ENCODE measurements at places on chromosomes 1 and 21.

DNA sequence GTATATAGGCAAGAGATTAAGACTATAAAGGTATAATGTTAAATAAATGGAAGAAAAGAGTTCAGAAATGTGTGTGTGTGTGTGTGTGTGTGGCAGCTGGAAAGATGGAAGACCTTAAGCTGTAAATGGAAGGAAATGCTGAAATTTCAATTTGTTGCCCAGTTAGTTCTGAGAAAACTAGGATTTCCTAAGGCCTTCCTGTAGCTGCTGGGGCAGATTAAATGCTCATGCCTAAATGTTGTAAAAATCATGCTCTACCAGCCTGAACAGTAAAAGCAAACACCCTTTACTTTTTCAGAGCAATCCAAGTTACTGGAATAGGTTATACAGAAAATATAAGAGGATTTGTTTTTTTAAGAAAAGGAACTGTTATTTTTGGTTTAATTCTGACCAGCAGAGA lies 8.3 kb downstream of the ADCY10 start:
- H3K4me1 ChIP-seq, result no peaks in the 10 kb centered on the region
- no peak overlapping the region for H3K27ac ChIP-seq
- H3K36me3 ChIP-seq, result no peaks in the 10 kb centered on the region
- DNase-seq, result no peak
- no peak overlapping the region for H3K4me3 ChIP-seq

DNA sequence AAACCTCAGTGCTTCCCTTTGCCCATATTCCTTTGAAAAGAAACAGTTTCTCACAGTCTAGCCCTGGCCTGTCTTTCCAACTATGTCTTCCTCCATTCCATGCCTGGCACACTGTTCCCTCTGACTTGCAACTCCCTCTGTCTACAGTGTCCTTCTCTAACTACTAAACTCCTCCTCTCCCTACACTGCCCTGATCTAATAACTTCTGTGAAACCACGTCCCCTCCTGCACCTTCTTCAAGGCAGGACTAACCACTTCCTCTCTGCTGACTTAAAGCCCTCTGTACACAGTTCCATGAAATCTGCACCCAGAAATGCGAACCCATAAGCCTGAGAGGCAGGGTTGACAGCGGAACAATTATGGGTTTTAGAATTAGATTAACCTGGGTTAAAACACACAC lies 62.2 kb upstream of the ATP1B1 start:
- no peak overlapping the region for H3K4me3 ChIP-seq
- DNase-seq, result peak; percentile 38
- peaks cover 16% of the 10 kb centered on the region for H3K4me1 ChIP-seq
- no peaks in the 10 kb centered on the region for H3K27me3 ChIP-seq
- H3K36me3 ChIP-seq, result no peaks in the 10 kb centered on the region

- no peak overlapping the region for H3K27ac ChIP-seq
- no peak overlapping the region for H3K4me3 ChIP-seq
- H3K4me1 ChIP-seq, result no peaks in the 10 kb centered on the region
- DNase-seq, result no peak
- H3K36me3 ChIP-seq, result no peaks in the 10 kb centered on the region
Observed at GRCh38 chr21:24870633-24871032, 736.6 kb downstream of the MRPL39 start.

- H3K4me1 ChIP-seq, result no peaks in the 10 kb centered on the region
- H3K27ac ChIP-seq, result no peak overlapping the region
- no peaks in the 10 kb centered on the region for H3K36me3 ChIP-seq
- H3K4me3 ChIP-seq, result no peak overlapping the region
- no peaks in the 10 kb centered on the region for H3K27me3 ChIP-seq
Observed at GRCh38 chr1:98364544-98364943, 297.0 kb upstream of the SNX7 start.

GRCh38 chr1:212482006-212482636 lies 49.4 kb downstream of the NENF start:
- H3K4me3 ChIP-seq, result no peak overlapping the region
- H3K36me3 ChIP-seq, result no peaks in the 10 kb centered on the region
- peak; percentile 79 for DNase-seq
- H3K27me3 ChIP-seq, result no peaks in the 10 kb centered on the region
- peaks cover 40% of the 10 kb centered on the region for H3K4me1 ChIP-seq

GRCh38 chr1:57072401-57073110 lies 106.7 kb upstream of the C8B start:
- no peaks in the 10 kb centered on the region for H3K27me3 ChIP-seq
- DNase-seq, result no peak
- peaks cover 6% of the 10 kb centered on the region for H3K4me1 ChIP-seq

- no peaks in the 10 kb centered on the region for H3K4me1 ChIP-seq
- no peaks in the 10 kb centered on the region for H3K27me3 ChIP-seq
- no peaks in the 10 kb centered on the region for H3K36me3 ChIP-seq
Observed at GRCh38 chr1:240409615-240410014, 202.3 kb downstream of the GREM2 start.

GRCh38 chr1:243434594-243434993 lies 178.8 kb downstream of the SDCCAG8 start:
- H3K4me1 ChIP-seq, result no peaks in the 10 kb centered on the region
- DNase-seq, result no peak
- peaks cover 5% of the 10 kb centered on the region for H3K36me3 ChIP-seq
- no peak overlapping the region for H3K27ac ChIP-seq
- no peak overlapping the region for H3K4me3 ChIP-seq
- no peaks in the 10 kb centered on the region for H3K27me3 ChIP-seq

DNA sequence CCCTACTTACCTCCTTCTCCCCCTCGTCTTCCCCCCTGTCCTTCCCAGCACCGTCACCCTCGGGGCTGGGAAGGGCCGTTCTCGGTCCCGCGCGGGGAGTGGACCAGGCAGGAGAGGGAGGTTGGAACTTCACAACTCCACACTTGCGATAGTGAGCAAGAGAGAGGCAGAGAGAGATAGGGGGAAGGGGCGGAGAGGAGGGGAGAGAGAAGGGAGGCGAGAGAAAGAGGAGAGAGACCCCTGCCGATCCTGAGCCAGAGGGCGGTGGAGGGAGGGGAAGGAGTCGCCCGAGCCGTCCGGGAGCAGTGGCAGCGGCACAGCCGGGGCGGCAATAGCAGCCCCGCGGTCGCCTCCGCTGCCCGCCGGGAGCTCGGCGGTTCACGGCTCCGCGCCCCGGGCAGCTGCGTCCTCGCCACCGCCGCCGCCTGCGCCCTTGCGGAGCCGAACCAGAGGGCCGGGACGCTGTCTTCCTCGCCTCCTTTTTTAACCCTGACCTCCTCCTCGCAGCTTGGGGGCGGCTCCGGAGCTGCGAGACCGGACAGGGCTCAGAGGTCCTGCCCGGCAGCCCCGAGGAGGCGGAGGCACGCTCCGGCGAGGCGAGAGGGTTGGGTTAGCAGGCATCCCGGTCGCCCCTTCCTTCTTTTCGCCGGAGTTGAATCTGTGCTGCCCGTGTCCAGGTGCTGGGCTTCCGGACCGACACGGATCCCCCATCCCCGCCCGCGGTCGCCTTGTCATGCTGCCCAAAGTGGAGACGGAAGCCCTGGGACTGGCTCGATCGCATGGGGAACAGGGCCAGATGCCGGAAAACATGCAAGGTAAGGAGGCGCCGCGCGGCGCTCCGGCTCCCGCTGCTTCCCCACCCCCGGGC lies 11.7 kb downstream of the NR5A2 start:
- peak; percentile 73 for DNase-seq
- H3K27me3 ChIP-seq, result peaks cover 81% of the 10 kb centered on the region
- H3K27ac ChIP-seq, result peak overlapping the region; percentile 91
- peaks cover 15% of the 10 kb centered on the region for H3K4me1 ChIP-seq
- H3K4me3 ChIP-seq, result peak overlapping the region; percentile 60

DNA sequence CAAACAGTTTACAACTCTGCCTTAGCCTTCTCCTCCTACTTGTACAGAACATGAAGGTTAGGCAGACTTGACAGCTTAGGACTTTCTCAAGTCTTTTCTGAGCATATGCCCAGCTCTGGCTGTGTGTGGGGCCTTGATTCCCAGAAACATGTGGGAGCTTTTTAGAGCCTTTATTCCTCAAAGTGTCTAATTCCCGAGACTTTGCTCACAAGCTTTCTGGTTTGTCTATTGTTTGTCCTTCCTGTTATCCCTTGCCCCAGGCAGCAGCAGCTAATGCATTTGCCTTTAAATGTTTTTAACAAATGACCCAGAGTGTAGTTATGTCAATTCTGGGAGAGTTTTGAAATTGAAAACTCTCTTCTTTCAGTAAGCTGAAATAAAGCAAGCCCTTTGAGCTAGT lies 29.2 kb downstream of the ST7L start:
- H3K36me3 ChIP-seq, result peaks cover 14% of the 10 kb centered on the region
- no peak overlapping the region for H3K4me3 ChIP-seq
- no peaks in the 10 kb centered on the region for H3K27me3 ChIP-seq
- no peak overlapping the region for H3K27ac ChIP-seq
- no peaks in the 10 kb centered on the region for H3K4me1 ChIP-seq
- DNase-seq, result no peak

GRCh38 chr1:231818337-231818736 lies 191.7 kb downstream of the DISC1 start:
- no peaks in the 10 kb centered on the region for H3K4me1 ChIP-seq
- H3K4me3 ChIP-seq, result no peak overlapping the region
- H3K27ac ChIP-seq, result no peak overlapping the region
- DNase-seq, result no peak

- H3K36me3 ChIP-seq, result no peaks in the 10 kb centered on the region
- no peak for DNase-seq
- no peaks in the 10 kb centered on the region for H3K4me1 ChIP-seq
- H3K27me3 ChIP-seq, result no peaks in the 10 kb centered on the region
- no peak overlapping the region for H3K27ac ChIP-seq
Observed at GRCh38 chr1:59561796-59562195, 253.0 kb upstream of the HOOK1 start.

GRCh38 chr1:150577557-150578271 lies 1.7 kb downstream of the MCL1 start:
- H3K4me1 ChIP-seq, result peaks cover 21% of the 10 kb centered on the region
- peaks cover 40% of the 10 kb centered on the region for H3K36me3 ChIP-seq

GRCh38 chr1:200337410-200337809 lies 72.4 kb downstream of the ZNF281 start:
- H3K4me1 ChIP-seq, result no peaks in the 10 kb centered on the region
- DNase-seq, result no peak
- H3K4me3 ChIP-seq, result no peak overlapping the region
- H3K27me3 ChIP-seq, result no peaks in the 10 kb centered on the region
- H3K27ac ChIP-seq, result no peak overlapping the region
- no peaks in the 10 kb centered on the region for H3K36me3 ChIP-seq

DNA sequence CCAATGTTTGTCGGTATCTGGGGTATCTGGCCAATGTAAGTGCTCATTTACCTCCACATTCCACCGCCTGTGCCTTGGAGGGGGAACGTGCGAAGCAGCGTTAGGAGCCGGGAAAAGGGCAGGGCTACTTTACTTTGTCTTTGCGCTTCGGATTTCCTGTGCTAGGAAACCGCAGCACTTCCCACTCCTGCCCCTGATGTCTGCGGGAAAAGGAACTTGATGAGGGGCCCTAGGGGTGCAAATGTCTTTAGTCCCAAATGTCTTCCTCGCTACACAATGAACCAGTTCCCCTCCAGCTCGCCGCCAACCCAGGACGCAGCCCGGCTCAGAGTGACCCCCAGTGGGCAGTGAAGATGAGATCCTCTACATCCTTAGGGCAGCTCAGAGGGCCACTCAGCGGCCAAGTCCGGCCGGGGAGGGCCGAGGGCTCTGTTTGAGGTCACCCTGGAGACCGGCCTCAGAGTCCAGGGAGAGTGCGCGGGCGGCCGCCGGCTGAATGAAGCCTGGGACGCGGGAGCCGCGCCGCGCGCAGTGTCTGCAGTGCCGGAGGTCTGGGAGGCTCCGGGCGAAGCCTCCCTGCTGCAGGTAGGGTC lies at the start of gene DYNLT5:
Gene DYNLT5 (plus strand): TSS at position 460 of the 593 bp plus-strand sequence. CDS start 2,200 bp downstream, outside the sequence.
- peak within 1 kb of the TSS; percentile 32 for H3K4me3 ChIP-seq
- H3K27me3 ChIP-seq, result peaks cover 36% of the 10 kb centered on the region
- peak; percentile 42 for DNase-seq
- no peaks in the 10 kb centered on the region for H3K4me1 ChIP-seq
- no peak within 1 kb of the TSS for H3K27ac ChIP-seq
- H3K36me3 ChIP-seq, result no peaks in the 10 kb centered on the region

DNA sequence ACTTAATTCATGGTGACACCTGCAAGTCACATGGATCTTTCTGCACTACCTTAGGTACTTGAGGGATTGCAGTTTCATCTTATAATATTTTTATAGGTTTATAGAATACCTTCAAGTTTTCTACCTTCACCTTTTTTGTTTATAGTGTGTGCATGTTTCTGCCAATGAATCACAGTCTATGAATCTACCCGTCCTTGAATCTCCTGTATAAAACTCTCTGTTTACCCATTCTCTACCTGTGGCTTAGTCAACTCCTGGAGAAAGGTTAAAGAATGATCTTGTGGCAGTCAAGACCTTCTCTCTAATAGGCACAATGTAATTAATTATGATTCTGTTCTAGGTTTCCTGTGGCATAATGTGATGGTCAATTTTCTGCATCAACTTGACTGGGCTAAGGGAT lies 3.2 kb upstream of the GSTM2 start:
- H3K4me1 ChIP-seq, result peaks cover 2% of the 10 kb centered on the region
- H3K36me3 ChIP-seq, result peaks cover 14% of the 10 kb centered on the region
- H3K4me3 ChIP-seq, result no peak overlapping the region
- DNase-seq, result no peak
- H3K27me3 ChIP-seq, result no peaks in the 10 kb centered on the region
- H3K27ac ChIP-seq, result no peak overlapping the region

GRCh38 chr1:91555074-91555730 lies 54.6 kb downstream of the CDC7 start:
- no peak for DNase-seq
- no peaks in the 10 kb centered on the region for H3K4me1 ChIP-seq
- no peaks in the 10 kb centered on the region for H3K36me3 ChIP-seq
- H3K27me3 ChIP-seq, result no peaks in the 10 kb centered on the region
- H3K4me3 ChIP-seq, result no peak overlapping the region

GRCh38 chr1:47948126-47948525 lies 49.1 kb downstream of the TRABD2B start:
- H3K27me3 ChIP-seq, result no peaks in the 10 kb centered on the region
- H3K4me1 ChIP-seq, result peaks cover 12% of the 10 kb centered on the region
- peak overlapping the region; percentile 2 for H3K27ac ChIP-seq
- peak; percentile 81 for DNase-seq

- H3K4me3 ChIP-seq, result no peak overlapping the region
- no peak for DNase-seq
- H3K27me3 ChIP-seq, result no peaks in the 10 kb centered on the region
- no peaks in the 10 kb centered on the region for H3K36me3 ChIP-seq
- H3K4me1 ChIP-seq, result no peaks in the 10 kb centered on the region
- H3K27ac ChIP-seq, result no peak overlapping the region
Observed at GRCh38 chr1:234838182-234838581, 228.2 kb upstream of the IRF2BP2 start.

DNA sequence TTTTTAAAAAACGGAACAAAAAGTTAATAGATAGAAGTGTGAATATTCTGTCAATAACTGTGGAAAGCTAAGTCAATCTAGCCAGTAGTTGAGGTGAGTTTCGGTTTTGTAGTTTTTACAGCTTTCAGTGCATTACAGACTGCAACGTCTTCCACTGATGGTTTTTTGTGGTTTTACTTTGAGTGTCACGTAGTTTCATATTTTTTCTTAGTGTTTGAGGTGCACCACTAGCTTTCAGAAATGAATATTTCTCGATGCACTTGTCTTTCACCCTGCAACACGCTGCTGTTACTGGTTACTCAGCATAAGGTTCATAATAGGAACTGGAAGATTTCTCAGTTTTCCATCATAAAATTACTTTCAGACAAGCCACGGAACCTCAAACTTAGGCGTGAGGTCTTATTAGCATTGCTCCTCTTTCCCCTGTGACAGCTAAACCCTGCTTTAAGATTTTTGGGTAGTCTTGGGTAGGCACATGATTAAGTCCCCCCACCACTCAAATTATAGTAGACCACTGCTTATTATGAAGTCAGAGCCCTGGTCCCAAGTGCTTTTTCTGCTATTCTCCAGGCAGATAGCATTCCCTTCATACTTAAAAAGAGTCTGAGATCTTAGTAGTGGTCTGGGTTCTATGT lies 1412.7 kb downstream of the KCNT2 start:
- H3K27ac ChIP-seq, result no peak overlapping the region
- no peaks in the 10 kb centered on the region for H3K36me3 ChIP-seq
- H3K27me3 ChIP-seq, result no peaks in the 10 kb centered on the region
- H3K4me3 ChIP-seq, result no peak overlapping the region
- DNase-seq, result no peak

All from large intestine (tissue), 12 donors.